ENCODE measurements at places on chromosomes 2 and 18.

DNA sequence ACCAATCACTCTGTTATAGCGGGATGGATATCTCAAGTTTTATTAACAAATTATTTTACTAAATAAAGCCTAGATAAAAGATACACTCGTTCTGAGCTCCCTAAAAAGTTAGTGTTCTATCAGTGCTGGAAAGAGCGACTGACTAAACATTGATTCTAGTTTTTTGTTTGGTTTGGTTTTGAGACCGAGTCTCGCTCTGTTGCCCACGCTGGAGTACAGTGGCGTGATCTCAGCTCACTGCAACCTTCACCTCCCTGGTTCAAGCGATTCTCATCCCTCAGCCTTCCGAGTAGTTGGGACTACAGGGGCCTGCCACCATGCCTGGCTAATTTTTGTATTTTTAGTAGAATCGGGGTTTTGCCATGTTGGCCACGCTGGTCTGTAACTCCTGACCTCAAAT, 73.8 kb upstream of the CDCA7 start:
- no peak for DNase-seq

GRCh38 chr2:240217431-240218301, 77.2 kb upstream of the OTOS start:
- no peak for DNase-seq

DNA sequence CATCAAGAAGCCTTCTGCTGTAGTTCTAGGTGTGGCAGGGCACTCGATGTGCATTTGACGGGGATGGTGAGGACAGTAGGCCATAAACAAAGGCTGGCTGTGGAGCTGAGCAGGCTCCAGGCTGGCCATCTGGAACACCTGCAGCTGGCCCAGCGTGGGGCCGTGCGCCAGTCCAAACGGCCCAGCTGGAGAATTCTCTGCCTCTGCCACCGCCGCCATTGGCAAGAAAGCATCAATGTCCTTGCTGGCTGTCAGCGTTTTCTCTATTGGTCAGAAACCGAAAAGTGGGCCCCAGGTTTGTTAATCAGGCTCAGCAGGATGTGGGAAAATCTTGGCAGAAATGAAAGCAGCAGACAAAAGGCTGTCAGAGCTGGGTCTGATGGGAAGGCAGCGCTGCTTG, 24.0 kb upstream of the CTIF start:
- no peak for DNase-seq

- DNase-seq, result no peak
Observed at GRCh38 chr2:130846686-130847375, 10.1 kb downstream of the ARHGEF4 start.

DNA sequence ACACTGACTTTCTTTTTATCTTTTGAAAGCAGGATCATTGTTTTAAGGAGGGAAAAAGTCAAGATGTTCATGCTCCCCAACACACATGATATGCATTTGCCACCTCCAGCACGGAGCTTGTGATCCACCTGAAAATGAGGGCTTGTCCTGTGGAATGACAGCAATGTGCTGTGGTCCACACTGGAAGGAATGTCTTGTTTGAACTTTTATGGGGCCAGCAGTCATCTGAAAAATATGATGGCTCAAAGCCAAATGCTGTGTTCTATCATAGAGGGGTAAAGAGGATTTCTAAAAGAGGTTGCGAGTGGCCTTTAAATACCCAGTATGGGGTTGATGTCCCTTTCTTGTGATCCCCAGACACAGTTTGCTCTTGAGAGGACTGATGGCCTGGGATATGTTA, 226.5 kb upstream of the SPRED2 start:
- DNase-seq, result no peak

DNA sequence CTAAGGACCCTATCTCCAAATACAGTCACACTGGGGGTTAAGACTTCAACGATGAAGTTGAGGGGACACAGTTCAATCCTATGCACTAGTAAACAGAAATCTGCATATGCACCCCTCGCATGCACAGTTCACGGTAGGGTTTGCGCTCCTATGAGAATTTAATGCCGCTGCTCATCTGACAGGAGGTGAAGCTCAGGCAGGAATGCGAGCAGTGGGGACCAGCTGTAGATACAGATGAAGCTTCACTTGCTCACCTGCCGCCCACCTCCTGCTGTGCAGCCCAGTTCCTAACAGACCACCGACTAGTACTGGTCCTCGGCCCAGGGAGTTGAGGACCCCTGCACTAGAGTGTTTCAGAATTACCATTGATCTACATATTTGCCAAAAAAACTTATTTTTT, 40.0 kb upstream of the FAHD2A start:
- no peak for DNase-seq
